ENCODE measurements at places on chromosomes 1 and 21.

- no peak for DNase-seq
Observed at GRCh38 chr1:239053279-239053678, 333.1 kb upstream of the CHRM3 start.

- DNase-seq = no peak
Observed at GRCh38 chr1:235297579-235297978, 30.4 kb downstream of the ARID4B start.

- no peak for DNase-seq
Observed at GRCh38 chr1:160296036-160296435, 11.1 kb upstream of the PEX19 start.

DNA sequence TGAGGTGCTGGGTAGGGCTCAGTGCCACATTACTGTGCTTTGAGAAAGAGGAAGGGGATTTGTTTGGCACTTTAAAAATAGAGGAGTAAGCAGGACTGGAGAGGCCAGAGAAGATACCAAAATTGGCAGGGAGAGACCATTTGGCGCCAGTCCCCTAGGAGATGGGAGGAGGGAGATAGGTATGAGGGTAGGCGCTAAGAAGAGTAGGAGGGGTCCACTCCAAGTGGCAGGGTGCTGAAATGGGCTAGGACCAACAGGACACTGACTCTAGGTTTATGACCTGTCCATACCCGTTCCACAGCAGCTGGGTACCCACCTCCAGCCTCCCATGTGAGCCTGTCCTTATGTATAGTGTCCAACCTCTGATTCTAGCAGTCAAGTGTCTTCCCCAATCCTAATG, 1.0 kb upstream of the CRTC2 start:
- DNase-seq = no peak

DNA sequence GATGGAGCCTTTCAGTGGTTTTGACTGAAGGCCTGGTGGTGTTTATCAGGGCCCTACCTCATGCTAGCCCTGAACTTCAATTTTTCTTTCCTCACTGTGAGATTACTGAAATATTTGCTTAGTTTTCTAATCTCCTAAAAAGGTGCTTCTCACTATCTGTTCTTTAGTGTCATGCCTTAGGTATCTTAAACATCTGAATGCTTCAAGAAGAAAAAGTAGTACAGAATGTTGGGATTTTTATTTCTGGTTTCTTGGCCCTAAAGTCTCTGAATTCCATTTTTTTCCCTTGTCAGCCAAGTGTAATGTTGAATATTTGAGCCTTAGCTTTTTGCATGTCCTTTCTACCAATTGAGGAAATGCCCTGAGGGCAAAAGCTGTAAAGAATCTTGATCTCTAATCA, 47.9 kb upstream of the PRKACB start:
- DNase-seq = no peak

GRCh38 chr1:235946571-235946981, 79.9 kb upstream of the LYST start:
- DNase-seq = no peak

Data from urothelium cell line (cell line).